ENCODE measurements at places on chromosomes 7 and 10.
A peak's percentile ranks its signal among the peaks of the same experiment; 100 is the strongest.

GRCh38 chr7:11690395-11690794 is 141.6 kb downstream of the THSD7A start:
- DNase-seq: no peak

DNA sequence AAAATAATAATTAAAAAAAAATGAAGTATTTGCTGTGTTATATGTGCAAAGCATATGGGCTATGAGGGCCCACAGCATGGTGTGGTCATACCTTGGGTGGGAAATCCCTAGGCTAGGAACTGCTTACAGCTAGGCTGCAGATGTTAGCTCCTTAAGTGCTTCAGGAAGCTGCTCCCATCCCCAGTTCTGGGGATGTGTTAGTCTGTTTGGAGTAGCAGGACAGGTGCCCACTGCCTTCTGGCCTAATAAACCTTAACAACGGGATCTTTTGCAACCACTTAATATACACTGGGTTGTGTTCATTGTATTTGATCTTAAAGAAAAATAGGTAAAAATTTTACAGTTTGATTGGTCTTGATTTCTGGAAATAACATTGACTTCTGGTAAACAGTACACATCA is 46.3 kb downstream of the HK1 start:
- no peak for DNase-seq

DNA sequence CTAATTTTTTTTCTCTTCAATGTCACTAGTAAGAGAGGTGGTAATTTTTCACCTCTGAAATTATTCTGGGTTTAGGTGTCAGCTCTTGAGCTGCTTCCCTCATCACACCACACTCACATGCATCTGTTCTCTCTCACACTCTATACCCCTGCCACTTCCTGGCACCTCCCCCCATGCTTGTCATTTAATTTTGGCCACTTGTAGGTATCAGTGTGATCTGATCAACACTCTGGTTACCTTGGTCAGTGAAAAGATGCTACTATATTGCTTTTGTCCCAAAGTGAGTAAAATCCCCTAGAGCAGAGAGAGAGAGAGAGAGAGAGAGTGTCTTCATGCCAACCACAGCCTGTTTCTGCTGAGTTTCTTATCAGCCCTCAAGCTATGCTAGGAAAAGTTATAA is 42.5 kb downstream of the STK17A start:
- DNase-seq: peak; percentile 31

GRCh38 chr10:99855479-99856071 is 73.1 kb downstream of the ABCC2 start:
- no peak for DNase-seq

DNA sequence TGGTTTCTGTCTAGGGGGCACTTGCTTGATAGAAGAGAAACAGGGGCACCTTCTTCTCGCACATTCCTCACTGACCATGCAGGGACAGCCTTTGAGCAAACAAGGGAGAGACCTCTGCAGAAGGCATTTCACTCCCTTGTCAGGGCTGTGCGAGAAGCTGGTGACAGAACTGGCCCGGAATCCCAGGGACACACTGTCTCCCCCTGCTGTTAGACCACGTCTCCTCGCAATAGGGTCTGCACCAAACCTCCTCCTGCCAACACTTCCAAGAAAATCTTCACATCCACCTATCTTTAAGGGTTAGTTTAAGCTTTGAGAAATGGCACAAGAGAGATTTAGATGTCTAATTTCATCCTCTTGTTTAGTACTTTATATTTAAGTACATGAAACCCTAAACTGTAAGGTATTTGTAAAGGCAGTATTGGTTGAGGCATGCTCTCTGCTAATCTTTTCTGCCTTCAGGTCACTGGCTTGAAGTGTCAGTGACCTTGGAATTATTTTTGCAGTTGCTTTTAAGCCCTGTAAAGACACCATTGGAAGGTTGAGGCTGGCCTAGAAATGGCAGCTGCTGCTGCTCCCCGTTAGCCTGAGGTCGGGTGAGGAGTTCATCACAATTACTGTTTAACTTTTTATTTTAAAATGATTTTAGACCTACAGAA is 37.0 kb downstream of the RBM20 start:
- DNase-seq: no peak

DNA sequence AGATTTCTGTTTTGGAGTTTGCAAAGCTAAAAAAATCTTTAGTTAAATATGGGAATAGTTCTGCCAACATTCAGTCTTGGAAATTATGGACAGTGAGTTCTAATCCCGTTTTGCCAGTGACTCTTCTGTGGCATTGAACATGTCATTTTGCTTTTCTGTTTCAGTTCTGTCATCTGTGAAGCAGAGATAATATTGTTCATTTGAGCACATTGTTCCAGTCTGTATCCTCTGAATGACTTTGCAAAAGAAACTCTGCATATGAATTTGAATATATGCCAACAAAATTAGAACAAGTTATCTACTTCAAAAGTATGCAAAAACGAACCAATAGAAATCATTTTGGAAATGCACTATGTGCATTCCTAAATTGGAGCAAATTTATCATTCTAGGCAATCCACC is 746.0 kb upstream of the POT1 start:
- DNase-seq: no peak

- no peak for DNase-seq
Observed at GRCh38 chr10:96287392-96288105, 16.2 kb upstream of the BLNK start.

GRCh38 chr7:30983914-30984247 is 20.1 kb downstream of the GHRHR start:
- DNase-seq: no peak

DNA sequence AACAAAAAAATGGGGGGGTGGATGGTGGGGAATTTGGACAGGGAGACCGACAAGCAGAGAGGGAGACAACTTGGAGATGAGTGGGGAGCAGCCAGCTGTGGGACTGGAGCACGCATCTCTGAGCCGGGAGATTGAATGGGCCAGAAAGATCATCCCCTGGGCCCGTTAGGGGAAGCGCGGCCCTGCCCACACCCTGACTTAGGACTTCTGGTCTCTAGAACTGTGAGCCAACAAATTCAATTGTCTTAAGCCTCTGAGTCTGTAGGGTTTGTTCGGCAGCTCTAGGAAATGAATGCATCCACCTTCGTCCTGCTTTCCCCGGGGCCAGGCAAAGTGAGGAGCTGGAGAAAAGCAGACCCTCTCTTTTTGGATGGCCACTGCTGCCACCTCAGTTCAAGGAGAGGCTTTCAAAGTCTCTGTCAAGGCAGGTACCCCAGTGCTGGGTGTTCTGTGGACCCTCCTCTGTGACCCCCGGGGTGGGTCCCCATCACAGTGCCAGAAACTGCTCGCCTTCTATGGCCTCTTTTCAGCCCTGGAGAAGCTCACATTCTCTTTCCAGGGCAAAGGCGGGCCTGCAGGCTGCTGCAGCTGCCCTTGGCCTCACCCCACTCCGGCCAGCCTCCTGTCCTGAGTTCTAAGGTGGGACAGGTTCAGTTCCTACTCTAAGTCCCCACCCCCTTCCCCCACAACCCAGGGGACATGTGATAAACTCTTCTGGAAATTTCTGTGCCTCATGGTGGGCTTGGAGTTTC is 423.2 kb downstream of the RPS24 start:
- no peak for DNase-seq

- DNase-seq: no peak
Observed at GRCh38 chr10:114802177-114802576, 19.4 kb upstream of the FHIP2A start.

GRCh38 chr10:20004087-20004523 is 187.9 kb downstream of the PLXDC2 start:
- DNase-seq: no peak

GRCh38 chr7:107499731-107500130 is 29.9 kb downstream of the GPR22 start:
- no peak for DNase-seq

- no peak for DNase-seq
Observed at GRCh38 chr7:154877031-154877430, 125.9 kb downstream of the PAXIP1 start.

DNA sequence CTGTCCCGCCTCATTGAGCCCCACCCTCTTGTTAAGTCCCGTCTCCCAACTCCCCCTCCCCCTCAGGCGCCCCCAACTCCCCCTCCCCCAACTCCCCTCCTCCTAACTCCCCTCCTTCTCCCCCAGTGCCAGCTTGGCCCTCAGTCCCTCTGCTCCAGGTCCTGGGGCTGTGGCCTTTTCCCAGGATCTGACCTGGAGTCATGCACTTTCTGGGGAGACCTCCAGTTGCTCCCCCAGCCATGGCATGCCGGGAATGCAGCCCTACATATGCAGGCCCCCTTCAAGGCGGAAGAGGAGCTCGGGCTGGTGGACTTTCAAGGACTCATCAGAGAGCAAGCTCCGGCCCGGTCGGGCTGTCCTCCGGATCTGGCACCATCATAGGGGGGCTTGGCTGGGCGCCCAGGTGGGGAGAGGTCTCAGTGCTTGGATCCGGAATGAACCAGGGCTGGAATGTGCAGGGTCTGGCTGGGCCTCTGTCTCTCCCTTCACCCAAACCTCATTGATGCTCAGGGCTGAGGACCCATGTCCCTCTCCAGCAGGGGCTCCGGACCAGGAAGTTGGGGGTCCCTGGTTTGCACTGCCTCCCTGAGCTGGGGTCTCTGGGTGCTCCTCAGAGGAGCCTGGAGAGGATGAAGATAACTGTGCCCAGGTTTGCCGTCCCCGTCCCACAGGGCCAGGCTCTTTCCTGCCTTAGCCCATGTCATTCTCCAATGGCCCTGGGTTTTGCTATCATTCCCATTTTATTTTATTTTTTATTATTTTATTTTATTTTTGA is 41.1 kb downstream of the TMEM270 start:
- DNase-seq: no peak

DNA sequence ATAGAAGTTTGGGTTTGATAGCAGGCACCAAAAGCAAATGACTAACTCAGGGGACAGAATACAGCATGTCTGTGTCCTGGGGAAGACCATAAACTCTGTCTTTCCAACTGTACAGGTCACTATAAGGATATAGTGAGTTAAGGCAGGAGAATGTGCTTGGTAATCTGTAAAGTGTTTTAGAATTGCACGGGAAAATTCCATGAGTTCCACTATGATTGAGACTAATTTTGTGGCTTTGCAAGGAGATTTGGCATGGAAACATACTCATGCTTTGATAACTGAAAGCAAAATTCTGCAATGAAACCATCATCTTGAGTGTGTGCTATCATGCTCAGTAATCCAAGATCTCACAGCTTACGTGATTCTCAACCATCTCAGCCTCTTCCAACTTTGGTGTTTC is 152.6 kb downstream of the PKD1L1 start:
- no peak for DNase-seq

GRCh38 chr10:63994371-63994770 is 473.2 kb downstream of the REEP3 start:
- DNase-seq: no peak

- DNase-seq: no peak
Observed at GRCh38 chr7:155867734-155868400, 55.6 kb upstream of the SHH start.

DNA sequence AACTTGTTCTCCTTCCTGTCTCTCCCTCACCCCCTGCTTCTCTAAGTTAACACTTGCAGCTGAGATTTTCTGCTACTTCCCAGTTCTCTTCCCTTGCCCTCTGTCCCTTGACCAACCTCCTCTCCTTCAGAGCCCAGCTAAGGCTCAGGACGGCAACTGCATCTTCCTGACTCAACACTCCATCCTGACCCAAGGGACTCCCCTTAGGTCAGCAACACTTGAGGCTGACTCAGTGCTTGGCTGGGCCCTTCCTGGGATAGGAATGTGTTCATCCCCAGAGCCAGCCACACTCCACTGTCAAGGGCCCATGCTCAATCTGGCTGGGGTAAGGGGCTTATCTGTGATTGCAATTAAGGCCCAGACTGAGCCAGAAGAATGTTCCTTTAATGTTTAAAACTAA is 3.4 kb downstream of the CALHM2 start:
- no peak for DNase-seq

DNA sequence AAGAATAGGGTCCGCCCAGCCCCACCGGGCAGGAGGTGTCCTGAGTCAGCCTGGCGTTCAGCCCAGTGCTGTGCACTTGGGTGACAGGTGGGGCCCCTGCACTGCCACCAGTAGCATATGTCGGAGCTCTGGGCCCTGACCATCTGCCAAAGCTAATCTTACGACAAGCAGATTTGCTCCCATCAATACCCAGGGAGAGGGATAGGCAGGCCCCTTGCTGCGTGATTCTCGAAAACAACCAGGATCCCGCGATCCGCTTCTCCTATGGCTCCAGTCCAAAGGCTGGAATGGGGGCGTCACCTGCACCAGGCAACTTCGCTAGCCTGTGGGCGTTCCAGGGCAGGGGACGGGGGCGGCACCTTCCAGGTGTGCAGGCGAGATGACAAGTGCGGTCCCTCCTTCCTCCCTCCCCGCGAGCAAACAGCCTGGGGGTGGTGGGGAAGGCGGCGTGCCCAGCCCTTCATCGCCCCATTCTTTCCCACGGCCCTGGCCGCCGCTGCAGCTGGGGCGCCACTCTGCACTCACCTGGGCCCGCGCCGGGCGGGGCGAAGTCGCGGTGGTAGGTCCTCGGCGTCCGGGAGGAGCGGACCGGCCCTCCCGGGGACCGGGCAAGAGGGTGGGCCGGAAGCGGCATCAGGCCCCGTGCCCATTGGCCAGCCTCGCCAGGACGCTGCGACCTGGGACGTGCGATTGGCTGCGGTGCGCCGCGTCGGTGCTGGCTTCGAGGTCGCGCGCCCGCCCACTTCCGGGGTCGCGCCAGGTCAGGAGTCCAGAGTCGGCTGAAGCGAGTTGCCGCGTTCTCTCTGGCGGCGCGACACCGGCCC is at the start of gene TECPR1:
TECPR1 (minus strand) TSS at position 632 of the 824 bp plus-strand sequence. CDS start 6,086 bp downstream, outside the sequence.
- DNase-seq: peak; percentile 75

DNA sequence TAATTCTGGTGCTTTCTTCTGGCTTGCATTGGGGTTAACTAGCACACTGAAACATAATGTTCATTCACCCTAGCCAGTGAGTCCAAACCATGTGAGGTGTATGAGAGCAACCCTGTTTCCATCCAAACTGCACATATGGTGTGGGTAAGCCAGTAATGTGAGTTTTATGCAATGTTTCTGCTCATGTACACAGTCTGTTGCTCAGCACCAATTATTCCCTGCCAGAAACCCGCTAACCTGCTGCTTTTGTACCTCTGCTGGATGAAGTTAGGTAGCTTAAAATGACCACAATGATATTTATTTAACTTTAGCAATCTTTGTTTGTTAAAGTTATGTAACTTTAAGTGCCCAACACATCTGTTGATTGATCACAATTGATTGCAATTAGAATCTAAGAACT is 93.7 kb upstream of the RPA3 start:
- no peak for DNase-seq

DNA sequence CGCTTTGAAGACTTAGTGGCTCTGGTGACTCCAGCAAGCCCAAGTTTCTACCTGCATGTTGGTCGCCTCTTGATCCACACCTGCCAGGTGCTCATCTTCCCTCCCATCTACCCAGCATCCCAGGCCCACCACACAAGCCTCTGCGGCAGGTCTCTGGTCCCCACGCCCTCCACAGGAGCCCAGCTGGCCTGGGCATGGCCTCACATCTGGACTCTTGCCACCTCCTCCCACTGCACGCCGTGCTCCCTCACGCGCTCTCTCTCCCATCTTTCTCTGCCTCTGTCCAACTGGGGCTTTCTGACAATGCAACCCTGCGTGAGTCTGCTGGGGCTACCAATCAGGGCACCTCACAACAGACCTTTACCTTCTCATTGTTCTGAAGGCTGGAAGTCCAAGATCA is 50.2 kb upstream of the FGFR2 start:
- no peak for DNase-seq

DNA sequence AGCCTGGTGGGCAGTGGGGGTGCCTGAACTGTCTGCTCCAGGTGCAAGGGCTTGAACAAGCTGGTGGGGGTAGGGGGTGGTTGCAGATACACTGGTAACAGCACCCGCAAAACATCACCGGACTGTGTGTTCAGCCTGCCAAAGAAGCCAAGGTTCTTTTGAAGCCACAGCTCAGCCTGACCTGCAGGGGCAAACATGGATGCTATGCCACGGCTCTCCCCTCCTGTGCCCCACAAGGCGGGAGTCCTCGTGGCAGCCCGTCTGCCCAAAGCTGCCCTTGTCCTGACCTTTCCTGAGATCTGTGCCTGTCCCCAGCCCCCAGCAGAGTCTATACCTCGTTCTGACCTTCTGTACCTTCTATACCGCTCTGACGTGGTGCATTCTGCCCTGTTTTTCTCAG is 285.7 kb downstream of the GLRX3 start:
- no peak for DNase-seq

All from stimulated activated CD8-positive, alpha-beta memory T cell treated with anti-CD3 and anti-CD28 coated beads, Interleukin-12 subunit alpha, Interleukin-12 subunit beta, amount 100 ng/mL, for 1 hour (primary cell).